GM03348 (cell line): ENCODE measurements at places on chromosomes 2 and 18.

- peak; percentile 43 for DNase-seq
Observed at GRCh38 chr2:150168595-150169236, 318.8 kb downstream of the RND3 start.

- DNase-seq, result no peak
Observed at GRCh38 chr2:234912437-234912836, 39.4 kb upstream of the SH3BP4 start.

GRCh38 chr2:122077771-122078170, 322.3 kb downstream of the TSN start:
- no peak for DNase-seq

GRCh38 chr18:12318334-12318697, 10.3 kb downstream of the TUBB6 start:
- DNase-seq, result no peak

- DNase-seq, result peak; percentile 60
Observed at GRCh38 chr18:7789856-7790552, 222.9 kb downstream of the PTPRM start.

DNA sequence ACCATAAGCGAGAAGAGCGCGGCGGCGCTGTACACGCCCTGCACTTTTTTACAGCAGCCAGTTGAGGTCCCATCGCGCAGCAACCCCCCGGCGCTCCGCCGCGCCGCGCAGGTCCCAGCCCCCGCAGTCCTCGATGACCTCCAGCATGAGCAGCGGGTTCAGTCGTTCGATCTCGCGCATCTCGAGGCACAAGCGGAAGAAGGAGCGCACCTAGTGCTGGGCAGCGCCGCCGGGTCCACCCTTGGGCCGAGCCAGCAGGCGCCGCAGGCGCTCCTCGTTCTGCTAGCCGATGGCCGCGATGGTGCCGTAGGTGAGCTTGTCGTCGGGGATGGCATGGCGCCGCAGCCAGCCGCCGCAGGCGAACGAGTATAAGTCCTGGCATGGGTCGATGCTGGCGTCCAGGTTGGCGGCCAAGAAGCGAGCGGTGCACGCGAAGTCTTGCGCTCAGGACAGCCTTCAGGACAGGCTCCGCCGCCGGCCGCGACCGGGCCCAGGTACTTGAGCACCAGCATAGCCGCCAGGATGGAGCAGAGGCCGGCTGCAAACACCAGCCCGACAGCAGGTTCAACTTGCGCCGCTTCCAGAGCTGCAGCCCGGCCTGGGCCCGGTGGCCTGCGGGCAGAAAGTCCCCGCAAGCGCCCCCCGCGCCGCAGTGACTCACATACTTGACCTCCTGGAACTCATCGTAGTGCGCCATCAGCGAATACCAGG, 8.3 kb downstream of the ALPP start:
- DNase-seq, result no peak

DNA sequence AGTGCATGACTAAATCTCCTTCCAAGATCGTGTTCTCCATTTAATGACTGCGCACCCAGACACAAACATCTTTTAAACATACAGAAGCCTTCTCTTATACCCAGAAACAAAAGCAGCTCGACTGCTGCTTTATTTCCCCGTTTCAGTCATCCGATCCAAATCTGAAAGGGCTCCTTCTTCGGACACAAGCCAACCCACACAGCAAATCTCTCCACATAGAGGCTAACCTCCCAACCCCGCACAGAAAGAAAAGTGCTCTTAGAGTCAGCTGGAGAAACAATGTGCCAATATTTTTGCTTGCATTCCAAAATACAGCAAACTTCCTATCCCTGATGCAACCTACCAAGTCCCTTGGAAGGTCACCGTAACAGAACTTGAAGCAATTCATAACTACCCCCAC, 29.1 kb downstream of the GAREM1 start:
- no peak for DNase-seq

GRCh38 chr2:28587526-28588291, 91.8 kb downstream of the PLB1 start:
- DNase-seq, result no peak

GRCh38 chr2:222504719-222505118, 80.4 kb downstream of the SGPP2 start:
- no peak for DNase-seq

GRCh38 chr18:42756214-42756613, 359.3 kb downstream of the RIT2 start:
- DNase-seq, result no peak

- DNase-seq, result no peak
Observed at GRCh38 chr18:35247412-35248249, 6.8 kb downstream of the ZNF397 start.

GRCh38 chr2:135875491-135876065, 665 bp downstream of the MCM6 start:
- peak; percentile 75 for DNase-seq

- DNase-seq, result peak; percentile 84
Observed at GRCh38 chr2:203328760-203329540, 756 bp downstream of the ABI2 start.

DNA sequence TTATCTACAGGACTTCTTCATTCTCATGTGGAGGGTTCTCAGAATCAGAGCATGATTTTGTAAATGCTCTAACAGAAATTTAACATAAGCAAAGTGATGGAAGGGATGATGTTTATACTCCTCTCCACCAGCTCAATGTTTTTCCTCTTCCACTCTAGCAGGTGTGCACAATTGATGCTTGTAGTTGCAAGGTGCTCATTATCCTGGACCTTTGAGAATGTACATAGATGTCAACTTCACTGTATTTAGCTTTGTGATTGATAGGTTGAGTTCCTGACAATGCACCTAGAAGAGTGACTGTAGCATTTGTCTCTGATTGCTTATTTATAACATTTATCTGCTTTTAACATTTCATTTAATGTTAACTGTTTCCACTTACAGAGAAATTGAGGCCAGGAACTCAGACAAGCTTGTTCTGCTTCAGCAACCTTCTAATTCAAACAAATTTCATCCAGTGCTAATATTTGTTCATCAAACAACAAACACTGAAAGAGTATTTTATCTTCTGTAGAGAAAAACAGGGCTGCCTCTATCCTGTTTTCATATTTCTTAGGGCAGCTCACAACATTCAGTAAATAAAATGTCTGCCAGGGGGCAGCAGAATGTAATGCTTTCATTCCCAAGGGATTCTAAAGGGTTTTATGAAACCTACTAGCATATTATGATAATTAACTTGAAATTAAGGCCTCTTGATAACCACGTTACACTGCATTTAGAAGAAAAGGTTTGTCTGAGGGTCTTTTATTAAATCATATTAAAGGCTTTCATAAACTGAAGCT, 127.9 kb upstream of the NOL4 start:
- DNase-seq, result no peak

GRCh38 chr2:229408356-229408755, 137.3 kb upstream of the PID1 start:
- peak; percentile 85 for DNase-seq

DNA sequence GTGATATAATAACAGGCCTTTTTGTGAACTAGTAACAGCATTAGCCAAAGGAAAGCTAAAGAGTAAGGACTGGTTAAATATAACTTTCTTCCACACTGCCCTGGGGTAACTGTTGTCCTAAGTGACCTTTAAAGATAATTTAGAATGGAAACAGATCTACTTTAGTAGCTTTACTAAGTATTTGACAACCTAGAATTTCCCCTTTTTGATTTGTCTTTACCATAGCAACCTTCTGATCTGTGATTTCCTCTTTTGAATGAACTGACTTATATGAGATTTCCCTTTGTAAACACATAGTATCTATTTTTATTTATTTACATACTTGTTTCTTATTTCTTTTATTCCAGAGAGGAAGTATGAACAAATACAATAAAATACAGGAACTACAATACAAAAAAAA, 10.5 kb upstream of the KLF7 start:
- DNase-seq, result no peak

- DNase-seq, result peak; percentile 7
Observed at GRCh38 chr2:190477661-190478454, 56.7 kb downstream of the NEMP2 start.

GRCh38 chr2:20650877-20651730, at the start of gene HS1BP3:
HS1BP3 (minus strand) TSS chr2:20651098; CDS start chr2:20651063, 35 bp downstream.
- peak; percentile 99 for DNase-seq

- DNase-seq, result no peak
Observed at GRCh38 chr2:6855860-6856547, 9.7 kb downstream of the CMPK2 start.

DNA sequence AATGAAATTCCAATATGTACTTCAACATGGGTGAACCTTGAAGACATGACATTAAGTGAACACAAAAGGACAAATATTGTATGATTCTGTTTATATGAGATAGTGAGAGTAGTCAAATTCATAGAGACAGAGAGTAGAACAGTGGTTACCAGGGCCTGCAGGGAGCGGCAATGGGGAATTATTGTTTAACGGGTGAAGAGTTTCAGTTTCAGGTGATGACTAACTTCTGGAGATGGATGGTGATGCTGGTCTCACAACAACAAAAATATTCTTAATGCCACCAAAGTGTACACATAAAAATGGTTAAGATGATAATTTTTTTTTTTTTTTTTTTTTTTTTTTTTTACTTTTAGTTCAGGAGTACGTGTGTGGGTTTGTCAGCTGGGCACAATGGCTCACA, 109.4 kb upstream of the TMEM200C start:
- no peak for DNase-seq

GRCh38 chr2:219107758-219108157, 47.0 kb upstream of the IHH start:
- no peak for DNase-seq

DNA sequence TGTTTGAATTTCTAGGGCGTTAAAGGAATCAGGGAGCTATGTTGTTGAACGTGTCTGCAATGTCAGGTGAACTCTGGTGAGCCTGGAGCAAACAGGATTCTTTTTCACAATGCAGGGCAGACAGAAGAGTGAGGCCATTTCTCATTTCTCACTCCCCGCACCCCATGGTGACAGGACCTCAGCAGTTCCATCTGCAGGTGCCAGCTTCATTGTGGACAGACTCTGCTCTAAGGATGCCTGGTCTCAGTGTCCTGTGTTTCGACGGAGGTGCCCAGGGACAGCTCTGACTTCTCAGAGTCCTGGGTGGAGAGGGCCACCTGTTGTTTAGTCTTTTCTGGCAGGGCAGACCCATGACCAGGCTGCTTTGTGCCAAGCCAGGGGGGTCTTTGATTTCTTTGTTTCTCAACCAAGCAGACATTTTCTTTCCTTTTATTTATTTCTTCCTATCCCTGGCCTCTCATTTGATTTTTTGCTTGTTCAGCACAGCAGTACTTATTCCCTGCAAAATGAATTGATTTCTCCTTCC, 201.5 kb downstream of the RNF144A start:
- no peak for DNase-seq

GRCh38 chr2:20414806-20415205, 32.1 kb upstream of the RHOB start:
- no peak for DNase-seq

GRCh38 chr18:57833441-57834101, 30.5 kb upstream of the ATP8B1 start:
- peak; percentile 36 for DNase-seq

GRCh38 chr2:217314021-217314460, 454.2 kb upstream of the TNP1 start:
- no peak for DNase-seq

DNA sequence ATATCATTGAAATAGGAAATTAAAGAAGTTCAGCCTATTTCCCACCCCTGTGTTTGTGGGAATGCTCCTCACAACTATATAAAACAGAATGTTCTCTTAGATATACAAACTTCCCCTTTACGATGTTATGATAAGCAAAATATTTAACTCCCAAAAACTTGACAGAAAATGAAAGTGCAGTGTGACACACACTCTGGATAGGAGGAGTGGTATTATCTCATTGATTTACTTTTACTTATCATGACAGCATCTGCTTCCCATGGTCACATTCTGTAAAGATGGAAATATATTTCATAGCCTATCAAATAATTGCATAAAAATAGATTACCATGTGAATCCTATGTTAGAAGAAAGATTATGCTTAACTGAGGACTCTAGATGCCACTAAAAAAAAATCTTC, 96.6 kb upstream of the STK17B start:
- DNase-seq, result no peak

DNA sequence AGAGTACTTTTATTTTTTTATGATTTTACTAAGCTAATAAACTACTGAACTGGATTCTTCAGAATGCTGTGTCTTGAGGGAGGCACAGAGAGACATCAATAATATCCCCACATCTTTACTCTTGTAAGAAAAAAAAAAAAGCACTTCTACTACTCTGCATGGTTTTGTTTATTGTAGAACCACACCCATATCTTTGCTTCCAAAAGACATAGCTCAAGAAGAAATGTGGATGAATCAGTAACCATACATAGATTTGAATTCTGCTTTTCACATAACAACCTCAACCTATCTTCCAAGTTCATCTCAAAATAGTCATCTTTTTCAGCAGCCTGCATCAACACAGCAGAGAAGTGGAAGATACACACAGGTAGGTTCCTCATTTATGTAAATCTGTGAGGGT, 12.2 kb upstream of the COL5A2 start:
- DNase-seq, result peak; percentile 41

DNA sequence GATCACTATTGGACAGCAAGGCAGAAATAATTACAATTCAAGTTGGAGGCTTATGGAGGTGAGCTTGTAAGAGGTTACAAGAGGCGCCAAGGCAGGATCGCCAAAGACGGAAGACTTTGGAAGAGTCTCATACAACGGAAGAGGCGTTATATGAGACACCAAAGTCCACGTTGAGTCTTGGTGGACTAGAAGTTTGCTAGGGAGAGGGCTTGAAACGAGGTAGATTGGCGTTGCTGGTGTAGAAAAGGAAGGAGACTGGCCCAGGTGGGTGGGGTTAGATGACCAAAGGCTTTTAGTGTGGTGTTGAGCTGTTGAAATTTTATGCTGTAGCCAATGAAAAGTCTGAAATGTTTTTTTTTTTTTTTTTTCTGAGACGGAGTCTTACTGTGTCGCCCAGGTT, 1.4 kb downstream of the MSH2 start:
- no peak for DNase-seq

GRCh38 chr2:157732596-157732995, 103.9 kb upstream of the ACVR1C start:
- no peak for DNase-seq

- no peak for DNase-seq
Observed at GRCh38 chr2:68739595-68740399, 5.2 kb downstream of the ARHGAP25 start.

- no peak for DNase-seq
Observed at GRCh38 chr2:104584393-104584792, 269.5 kb upstream of the POU3F3 start.
